Fibroblast of skin of right quadriceps (primary cell): ENCODE measurements at places on chromosomes 6 and 20.
A peak's percentile ranks its signal among the peaks of the same experiment; 100 is the strongest.

DNA sequence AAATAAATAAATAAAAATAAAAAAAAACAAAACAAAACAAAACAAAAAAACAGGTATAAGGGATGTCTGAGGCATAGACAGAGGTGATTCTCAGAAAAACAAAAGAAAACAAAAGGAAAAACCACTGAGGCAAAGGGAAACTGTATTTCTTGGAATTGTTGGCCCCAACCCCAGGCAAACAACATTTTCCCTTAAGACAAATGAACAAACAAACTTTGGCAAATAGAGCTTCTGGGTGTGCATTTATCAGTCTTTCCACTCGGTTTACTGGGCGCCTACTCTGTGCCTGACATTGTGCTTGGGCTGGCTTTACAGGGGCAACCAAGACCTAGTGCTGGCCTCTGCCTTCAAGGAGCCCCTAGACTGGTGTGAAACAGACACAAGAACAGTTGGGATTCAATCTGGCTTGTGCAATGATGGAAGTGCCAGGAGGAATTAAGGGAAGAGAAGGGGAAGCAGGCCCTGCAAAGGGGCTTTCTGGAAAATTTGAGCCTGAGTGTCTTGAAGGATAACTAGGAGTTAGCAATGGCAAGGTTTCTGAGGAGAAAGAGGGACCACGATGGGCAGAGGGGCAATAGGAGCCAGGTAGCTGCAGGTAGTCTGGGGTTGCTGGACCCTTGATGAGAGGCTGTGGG lies 33.8 kb upstream of the IER3 start:
- no peak for DNase-seq

GRCh38 chr6:162728197-162728596 lies 423 bp downstream of the PACRG start:
- DNase-seq = no peak

- peak; percentile 76 for DNase-seq
These were observed 12.8 kb downstream of the TRAF3IP2 start for GRCh38 chr6:111592726-111593511.

- DNase-seq = no peak
These were observed 24.0 kb upstream of the NPBWR2 start for GRCh38 chr20:64131406-64131805.

DNA sequence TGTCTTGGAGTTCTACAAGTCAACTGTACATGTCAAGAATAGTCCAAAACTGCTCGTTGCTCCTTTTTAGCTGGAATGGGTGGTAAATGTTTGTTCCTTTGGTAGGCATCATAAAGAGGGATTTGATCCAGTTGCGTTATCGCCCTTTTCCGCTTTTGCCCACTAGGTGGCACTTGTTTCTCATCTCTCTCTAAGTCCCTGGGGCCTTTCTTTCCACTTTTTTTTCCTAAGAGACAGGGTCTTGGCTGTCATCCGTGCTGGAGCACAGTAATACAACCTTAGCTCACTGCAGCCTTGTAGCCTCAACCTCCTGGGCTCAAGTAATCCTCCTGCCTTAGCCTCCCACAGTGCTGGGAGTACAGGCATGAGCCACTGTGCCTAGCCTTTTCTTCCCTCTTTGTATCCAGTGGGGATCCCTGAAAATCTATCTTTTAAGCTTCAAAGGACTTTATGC lies 20.7 kb downstream of the GTPBP2 start:
- DNase-seq = peak; percentile 75

GRCh38 chr6:3533981-3534380 lies 77.1 kb upstream of the SLC22A23 start:
- no peak for DNase-seq

DNA sequence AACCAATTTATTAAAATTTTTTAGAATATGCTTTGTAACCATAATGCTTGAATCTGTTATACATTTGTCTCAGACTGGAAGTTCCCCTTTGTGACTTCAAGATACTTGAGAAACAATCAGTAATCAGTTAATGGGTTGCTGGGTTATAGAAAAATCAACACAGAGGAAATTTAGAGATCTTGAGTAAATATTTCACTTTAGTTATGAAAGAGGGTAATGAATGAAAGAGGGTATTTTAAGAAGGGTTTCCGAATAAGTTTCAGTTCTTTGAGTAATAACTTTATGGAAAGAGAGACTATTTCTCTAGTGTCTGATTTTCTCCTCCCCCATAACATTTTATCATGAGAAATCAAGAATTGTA lies 21.4 kb downstream of the ZFAND3 start:
- no peak for DNase-seq

GRCh38 chr20:2305479-2305878 lies 9.7 kb downstream of the TGM3 start:
- no peak for DNase-seq

DNA sequence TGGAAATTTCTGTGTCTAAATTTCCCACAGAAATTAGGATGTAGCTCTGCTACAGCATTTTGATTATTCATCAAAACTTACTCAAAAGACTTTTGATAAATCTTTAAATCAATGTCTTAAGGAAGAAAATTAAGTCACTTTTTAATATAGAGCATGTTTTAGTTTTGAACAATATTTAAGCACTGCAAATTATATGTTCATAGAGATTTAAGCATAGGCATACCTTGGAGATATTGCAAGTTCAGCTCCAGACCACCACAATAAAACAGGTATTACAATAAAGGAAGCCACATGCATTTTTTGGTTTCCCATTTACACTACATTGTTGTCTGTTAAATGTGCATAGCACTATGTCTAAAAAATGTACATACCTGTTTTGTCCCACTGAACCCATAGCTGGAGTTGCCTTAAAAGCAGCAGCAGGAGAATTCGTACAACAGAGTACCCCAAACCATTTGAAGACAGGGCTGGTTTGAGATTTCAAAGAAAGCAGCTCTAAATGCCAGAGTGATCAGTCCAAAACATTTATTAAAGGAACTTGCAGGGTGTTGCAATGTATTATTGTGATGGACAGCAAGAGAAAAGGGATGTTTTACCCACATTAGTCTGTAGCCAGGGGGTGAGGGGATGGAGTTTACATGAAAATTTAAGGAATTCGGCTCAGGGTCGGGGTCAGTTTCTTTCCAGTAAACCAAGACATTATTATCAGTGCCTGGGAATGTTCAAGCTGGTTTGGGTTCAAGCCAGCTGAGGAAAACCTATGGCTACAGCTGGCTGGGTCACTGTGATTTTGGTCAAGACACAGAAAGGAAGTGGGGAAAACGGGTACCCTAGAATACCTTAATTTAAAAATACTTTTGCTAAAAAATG lies 6.3 kb upstream of the LOC128125822 start:
- DNase-seq = peak; percentile 46

- DNase-seq = no peak
These were observed 129.8 kb upstream of the SPACA1 start for GRCh38 chr6:87917886-87918285.

DNA sequence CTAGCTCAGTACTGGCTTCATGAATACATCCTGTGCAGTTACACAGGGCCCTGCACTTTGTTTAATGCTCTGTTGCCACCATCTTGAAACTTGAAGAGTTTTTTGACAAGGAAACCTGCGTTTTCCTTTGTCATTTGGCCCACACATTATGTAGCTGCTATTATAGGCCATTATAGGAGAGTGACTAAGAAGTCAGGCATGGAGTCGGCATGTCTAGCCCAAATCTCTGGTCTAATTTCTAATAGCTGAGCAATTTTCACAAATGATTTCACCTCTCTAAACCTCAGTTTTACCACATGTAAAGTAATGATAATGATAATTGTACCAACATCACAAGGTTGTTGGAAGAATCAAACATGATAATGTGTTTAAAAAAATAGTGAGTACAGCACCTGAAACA lies 67.1 kb upstream of the MYLIP start:
- DNase-seq = peak; percentile 53

GRCh38 chr6:52529311-52529710 lies 47.5 kb downstream of the TRAM2 start:
- DNase-seq = no peak

- DNase-seq = no peak
These were observed 1.1 kb upstream of the GRM1 start for GRCh38 chr6:146027586-146028251.

DNA sequence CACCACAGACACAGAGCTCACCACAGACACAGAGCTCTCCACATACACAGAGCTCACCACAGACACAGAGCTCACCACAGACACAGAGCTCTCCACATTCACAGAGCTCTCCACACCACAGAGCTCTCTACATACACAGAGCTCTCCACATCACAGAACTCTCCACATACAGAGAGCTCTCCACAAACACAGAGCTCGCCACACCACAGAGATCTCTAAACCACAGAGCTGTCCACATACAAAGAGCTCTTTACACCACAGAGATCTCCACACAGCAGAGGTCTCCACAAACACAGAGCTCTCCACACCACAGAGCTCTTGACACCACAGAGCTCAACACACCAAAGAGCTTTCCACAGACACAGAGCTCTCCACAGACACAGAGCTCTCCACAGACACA lies 55.8 kb downstream of the ERMARD start:
- DNase-seq = no peak

DNA sequence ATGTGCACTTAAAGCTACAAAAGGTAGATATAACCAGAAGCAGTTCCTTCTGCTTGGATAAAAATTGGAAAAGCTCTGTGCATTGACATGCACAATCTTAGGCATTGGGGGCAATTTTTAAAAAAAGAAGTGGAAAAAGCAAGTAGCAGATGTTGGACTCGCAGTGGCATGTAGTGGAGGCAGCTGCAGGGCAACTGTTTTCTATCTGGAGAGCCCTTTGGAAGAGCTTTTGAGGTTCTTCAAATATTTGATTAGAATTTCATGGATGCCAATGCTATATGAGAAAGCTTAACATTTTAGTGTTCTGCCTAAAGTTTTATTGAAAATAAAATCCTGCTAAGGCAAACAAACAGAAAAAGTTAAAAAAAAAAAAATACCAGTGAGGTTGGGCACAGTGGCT lies 388.3 kb upstream of the RNF217 start:
- no peak for DNase-seq

- no peak for DNase-seq
These were observed 523 bp downstream of the TMEM30A start for GRCh38 chr6:75283907-75284631.

- peak; percentile 49 for DNase-seq
These were observed 296.3 kb downstream of the PREX1 start for GRCh38 chr20:48531505-48531904.

GRCh38 chr6:28808383-28808782 lies 115.4 kb downstream of the TRIM27 start:
- DNase-seq = no peak

DNA sequence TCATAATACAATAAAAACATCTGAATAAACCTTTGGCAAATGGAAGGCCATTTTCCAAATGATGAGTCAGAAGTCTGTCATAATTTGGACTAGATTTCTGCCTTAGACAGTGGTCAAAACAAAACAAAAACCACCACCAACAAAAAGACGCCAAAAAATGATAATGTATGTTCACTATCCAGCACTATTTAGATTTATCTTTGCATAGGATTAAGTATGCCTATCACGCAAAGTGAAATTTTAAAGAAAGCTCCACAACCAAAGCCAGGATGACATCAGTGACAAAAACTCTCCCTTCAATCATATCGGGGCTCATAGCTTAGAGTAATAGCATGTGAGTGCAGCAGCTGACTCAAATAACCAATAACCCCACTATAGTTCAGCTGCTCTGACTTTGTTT lies 201.9 kb downstream of the MOXD1 start:
- peak; percentile 71 for DNase-seq

- no peak for DNase-seq
These were observed 246.8 kb downstream of the ADGRG6 start for GRCh38 chr6:142548566-142548965.

DNA sequence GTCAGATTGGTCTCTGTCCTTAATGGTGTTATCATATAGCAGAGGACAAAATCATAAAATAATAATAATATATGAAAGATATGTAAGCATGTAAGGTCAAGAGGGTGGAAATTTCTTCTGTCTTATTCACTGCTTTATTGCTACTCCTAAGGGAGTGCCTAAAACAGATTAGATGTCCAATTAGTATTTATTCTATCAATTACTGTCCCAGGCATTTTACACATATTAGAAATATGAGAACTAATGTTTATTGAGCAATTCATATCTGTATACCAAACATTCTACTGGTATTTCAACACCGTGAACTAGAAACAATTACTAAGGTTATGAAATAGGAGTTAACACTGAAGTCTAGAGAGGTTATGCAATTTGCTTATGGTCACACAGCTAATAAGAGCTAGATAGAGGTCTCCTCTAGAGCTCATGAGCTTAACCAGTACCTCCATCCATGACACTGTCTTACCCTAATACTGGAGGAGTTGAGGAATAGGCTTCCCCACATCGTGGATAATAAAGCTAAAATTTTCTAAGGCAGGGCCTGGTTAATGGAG lies 302.3 kb downstream of the PLCB1 start:
- DNase-seq = peak; percentile 14

DNA sequence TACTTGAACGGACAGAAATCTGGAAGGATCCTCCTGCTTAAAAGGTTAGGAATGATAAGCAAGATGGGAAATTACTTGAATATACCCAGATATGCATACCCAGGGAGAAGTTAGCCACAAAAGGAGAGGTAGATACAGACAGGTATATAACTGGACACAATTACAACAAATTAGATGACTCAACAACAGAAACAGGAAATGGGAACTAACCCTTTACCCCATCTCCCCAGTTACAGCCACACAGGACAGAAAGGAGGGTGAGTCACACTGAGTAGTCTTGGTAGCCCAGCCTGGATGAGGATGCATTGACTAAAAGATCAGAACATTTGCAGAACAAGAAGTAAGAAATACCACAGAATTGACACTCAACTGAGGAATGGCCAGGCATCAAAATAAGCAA lies 61.2 kb downstream of the C6orf52 start:
- peak; percentile 36 for DNase-seq

DNA sequence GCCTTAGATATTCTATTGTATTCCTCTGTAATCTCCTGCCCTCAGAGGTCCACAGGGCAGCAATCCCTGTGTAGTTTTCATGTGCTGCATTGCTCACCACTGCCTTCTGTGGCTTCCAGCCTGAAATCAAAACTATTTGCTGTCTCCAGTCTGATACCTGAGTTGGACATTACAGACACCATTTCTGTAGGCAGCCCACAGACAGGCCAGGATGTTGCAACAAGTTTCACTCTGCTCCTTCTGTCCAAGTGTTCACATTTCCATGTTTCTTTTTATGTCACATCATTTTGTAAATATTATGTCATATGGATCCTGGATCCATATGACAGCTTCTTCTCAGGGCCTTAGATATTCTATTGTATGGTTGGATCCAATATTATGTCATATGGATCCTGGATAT lies 21.7 kb downstream of the ECI2 start:
- no peak for DNase-seq

DNA sequence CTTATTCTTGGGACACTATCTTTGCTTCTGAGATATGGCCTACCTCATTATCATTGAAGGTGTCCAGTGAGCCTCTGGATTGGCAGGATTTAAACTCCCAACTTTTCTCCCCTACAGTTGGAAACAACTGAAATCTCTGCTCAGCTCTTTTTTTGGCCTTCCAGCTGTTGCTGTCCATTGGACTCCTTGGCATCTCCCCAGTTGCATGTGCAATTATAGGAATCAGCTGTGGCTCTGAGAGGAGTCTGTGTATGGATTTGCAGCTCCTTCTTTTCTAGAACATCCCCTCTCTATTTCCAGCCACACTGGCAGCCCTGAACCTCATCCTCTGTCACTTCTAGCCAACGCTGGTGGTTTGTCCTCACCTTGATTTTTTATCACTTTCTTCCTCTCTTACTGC lies 21.2 kb downstream of the RAB22A start:
- DNase-seq = no peak

GRCh38 chr6:151493161-151493803 lies 535 bp upstream of the CCDC170 start:
- peak; percentile 6 for DNase-seq

- no peak for DNase-seq
These were observed 312 bp downstream of the TXNDC5 start for GRCh38 chr6:7910298-7910653.
